Stimulated activated CD8-positive, alpha-beta memory T cell treated with anti-CD3 and anti-CD28 coated beads, Interleukin-4, amount 100 ng/mL, for 1 hour (primary cell): ENCODE measurements at places on chromosomes 3 and 15.
A peak's percentile ranks its signal among the peaks of the same experiment; 100 is the strongest.

DNA sequence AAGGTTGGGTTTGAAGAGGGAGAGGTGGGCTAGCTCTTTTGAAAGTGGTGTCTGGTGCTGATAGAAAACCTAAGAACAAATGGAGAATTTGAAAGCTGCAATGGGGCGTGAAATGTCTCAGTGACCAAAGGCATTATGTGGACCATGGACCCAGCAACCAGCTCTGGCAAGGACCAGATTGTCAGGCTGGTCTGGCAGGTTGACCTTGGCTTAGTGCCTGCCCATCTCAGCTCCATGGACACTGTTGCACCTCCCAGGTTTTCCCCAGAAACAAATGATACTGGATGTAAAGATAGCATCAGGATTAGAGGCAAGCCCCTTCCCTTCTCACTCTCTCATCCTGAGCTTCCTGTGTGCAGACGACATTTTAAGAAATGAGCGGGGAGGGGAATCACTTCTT, 302.9 kb upstream of the LRRFIP2 start:
- DNase-seq: no peak

DNA sequence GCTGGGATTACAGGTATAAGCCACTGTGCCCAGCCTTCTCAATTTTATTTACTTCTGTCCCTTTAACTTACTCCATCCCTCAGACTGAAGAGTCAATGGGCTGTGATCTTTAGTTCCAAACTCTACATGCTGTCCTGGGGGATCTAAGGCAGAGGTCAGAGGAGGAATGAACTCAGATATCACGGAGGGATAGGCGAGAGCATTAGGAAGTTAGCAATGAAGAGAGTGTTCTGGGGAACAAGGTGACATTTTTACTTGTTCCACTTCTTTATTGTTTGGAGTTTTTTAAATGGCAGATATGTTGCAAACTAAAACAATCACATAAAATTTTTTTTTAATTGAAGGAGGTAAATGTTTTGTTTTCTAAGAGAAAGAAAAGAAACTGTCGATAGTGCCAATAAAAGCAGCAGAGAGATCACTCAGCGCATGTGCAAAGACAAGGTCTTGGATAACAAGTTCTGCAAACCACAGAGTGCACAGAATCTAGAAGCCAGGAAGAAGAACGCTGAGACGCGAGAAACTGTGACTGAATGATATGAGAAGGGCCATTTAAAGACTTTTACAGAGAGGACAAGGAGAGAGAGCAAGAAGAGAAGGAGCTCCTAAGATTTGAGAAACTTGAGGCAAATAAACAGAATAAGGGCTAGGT, 10.8 kb upstream of the CA12 start:
- no peak for DNase-seq

DNA sequence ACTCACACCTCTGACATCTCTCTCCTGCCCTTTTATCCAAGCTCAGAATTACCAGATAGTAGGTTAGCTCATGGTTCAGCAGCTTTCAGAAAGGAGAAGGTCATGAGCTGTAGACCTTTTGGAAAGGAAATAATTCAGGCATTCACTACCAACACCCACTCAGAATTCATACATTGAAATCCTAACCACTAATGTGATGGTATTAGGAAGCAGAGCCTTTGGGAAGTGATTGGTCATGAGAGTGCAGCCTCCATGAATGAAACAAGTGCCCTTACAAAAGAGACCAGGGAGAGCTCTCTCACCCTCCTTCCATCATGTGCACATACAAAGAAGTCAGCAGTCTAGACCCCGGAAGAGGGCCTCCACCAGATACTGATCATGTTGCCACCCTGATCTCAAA, 315.8 kb upstream of the CCDC54 start:
- DNase-seq: no peak

DNA sequence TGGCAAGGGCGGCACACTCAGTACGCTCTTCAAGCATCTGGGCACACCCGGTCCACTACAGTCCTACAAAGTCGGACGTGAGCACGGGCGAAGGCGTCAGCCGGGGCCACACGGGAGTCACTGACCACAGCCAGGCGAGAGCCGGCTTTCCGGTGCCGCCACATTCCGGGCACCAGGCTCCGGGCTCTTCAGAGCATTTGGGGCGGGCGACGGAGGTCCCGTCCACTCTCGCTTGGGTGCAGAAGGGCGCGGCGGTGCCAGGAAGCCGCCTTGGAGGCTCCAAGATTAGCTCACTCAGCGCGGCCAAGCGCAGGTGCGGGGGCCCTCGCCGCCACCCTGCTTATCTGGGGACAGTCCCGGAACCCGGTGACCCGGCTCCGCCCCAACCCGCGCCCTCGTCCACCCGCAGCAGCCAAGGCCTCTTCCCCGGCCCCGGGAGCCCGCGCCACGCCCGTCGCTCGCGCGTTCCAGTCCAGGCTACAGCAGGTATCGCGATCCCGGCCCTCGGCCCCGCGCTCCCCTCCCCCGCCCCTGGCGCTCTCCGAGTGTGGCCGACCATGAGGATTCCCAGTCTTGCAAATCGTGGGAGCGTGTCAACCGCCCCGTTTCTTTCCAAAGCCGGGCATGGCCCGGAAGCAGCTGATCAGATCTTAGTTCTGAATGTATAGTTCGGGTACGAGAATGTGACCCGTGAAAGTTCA, at the start of gene ADPRH:
ADPRH (plus strand) TSS at position 127 of the 701 bp plus-strand sequence. CDS start 2,678 bp downstream, outside the sequence.
- peak; percentile 28 for DNase-seq

- no peak for DNase-seq
Observed at GRCh38 chr3:153232851-153233271, 70.8 kb downstream of the RAP2B start.

GRCh38 chr3:116440196-116440595, 5.1 kb downstream of the LSAMP start:
- DNase-seq: no peak

DNA sequence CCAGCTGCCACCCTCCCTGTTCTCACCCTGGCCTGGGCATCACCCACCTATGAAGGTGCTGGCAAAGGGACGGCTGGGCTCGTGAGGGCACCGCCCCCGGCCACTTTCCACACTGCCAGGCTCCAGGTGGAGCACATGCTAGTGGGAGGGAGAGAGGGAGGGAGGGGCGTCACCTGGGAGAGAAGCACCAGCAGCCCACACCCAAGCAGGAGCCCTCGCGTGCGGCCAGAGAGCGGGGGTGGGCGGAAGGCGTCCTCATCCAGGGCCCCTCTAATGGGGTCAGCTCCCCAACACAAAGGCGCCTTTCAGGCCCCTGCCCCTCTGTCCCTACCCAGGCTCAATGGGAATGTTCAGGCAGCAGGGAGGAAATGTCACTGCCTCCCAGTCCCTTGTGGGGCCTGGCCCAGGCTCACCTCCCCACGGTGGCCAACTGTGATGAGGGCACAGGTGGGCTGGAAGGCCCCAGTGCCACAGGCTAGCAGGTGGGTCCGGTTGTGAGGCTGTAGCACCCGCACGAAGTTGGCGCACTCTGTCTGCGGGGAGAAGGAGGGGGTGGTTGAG, 3.1 kb downstream of the SEMA3G start:
- no peak for DNase-seq

DNA sequence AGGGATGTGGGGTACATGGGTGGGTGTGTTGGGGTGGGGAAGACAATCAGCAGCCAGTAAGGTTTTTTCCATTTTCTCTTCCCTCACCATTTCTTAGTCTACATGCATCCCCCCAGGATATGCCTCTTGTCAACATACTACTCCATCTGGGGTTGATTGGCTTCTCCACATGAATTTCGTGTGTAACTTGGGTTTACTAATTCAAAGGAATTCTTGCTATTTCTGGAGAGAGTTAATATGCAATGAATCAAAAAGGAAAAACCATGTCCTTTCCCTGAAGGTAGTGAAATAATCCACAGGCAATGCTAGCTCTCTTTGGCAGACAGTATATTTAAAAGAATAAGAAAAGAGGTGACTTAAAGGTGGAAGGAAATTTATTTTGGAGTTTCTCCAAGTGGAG, 198.4 kb downstream of the EBLN2 start:
- DNase-seq: no peak

- no peak for DNase-seq
Observed at GRCh38 chr3:178370387-178370786, 165.8 kb upstream of the KCNMB2 start.

- DNase-seq: no peak
Observed at GRCh38 chr3:122021811-122022401, at the start of gene ILDR1. Gene ILDR1, minus strand, starts transcription at chr3:122022247. Its CDS starts 170 bp downstream, at chr3:122022077.

DNA sequence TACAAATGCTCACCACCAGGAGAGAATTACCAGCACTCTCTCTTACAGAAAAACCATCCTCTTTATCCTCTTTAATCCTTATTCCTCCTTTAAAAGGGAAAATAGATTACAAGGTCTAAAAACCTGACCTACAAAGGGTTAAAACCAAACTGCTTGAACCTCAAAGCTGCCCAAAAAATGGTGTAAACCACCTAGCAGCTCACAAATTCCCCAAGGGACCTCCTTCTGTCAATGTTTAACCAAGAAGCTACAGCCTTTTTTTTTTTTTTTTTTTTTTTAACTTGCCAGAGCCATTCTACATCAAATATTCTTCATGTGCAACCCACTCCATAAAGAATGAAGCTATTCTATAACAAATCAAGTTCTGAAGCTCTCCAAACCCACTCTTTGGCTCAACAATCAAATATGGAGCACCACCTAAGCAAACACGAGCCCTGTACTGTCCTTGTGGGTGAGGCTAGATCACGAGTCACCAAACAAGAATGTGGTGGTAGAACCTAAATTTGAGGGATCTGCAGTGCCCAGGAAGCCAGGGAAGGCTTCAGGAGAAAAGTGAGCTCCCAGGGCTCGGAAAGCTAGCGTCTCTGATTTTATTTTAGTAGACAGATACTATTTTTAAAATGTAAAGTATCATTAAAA, 20.1 kb downstream of the OSBPL10 start:
- no peak for DNase-seq

GRCh38 chr3:18044971-18045880, 302.8 kb upstream of the TBC1D5 start:
- DNase-seq: no peak

DNA sequence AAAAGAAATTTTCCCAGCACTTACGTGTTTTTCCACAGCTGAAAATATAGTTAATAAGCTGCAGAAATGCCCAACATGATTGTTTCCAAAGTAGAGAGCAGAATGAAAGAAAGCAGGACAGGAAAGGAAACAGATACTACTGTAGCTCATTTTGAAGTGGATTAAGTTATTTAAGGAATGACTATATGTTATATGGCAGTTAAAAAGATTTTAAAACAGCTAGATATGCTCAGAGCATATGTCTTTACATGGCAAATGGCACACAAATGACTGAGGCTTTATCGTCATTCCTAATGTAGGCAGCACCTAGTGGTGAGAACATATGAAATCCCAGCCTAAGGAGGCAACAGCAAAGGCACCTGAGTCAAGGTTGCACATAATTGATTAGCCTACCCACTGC, 106.6 kb upstream of the SEMA6D start:
- no peak for DNase-seq

DNA sequence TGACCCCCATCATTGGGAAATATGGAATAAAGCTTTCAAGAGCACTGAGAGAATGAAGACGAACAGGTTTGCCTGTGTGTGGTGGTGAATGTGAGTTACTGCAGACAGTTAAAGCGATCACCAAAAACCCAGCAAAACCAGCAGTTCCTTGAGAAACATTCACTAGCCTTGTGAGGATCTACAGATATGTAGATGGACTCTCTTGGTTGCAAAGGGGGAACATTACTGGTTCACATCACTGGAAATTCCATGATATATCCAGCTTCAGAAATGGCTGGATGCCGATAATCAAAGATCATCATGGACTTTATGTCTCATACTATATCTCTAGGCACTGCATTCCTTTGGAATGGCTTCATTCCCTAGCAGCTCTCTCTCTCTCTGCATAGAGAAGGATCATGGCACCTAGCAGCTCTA, 10.2 kb upstream of the HERC1 start:
- no peak for DNase-seq

DNA sequence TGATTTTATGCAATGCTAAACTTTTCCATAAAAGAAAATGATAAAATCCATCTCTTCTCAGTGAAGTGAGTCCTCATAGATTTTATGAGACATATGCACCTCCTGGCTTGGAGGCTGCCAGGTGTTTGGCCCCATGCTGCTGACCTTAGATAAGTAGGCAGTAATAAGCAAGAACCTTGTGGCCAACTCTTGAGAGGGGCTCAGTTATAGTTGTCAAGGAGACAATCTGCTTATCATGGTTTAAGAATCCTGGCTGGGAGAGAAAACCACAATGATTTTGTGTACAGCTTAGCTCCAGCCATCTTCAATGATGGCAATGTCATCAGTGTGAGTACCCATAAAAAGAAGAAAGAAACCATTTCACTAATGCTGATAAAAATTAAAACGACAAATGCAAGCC, 252.1 kb downstream of the CPNE4 start:
- no peak for DNase-seq

GRCh38 chr3:42556089-42556632, 25.6 kb downstream of the SEC22C start:
- DNase-seq: no peak

GRCh38 chr15:96207377-96208006, 123.0 kb upstream of the NR2F2 start:
- DNase-seq: no peak

DNA sequence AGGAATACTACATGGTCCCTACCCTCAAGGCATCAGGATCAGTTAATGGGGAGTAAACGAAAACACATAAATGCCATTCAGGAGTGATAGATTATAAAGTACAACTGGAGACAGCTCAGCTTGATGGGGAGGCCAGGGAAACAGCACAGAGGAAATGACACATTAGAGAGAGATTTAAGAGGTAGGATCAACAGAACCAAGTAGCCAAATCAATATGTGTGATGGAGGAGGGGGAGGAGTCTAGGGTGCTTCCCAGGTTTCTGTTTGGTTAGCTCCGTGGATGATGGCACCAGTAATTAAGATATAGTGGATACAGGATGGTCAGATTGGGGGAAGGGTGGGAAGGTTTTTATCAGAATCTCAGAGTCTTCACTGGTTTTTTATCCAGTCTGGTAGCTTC, 229.5 kb upstream of the ROPN1 start:
- DNase-seq: no peak

DNA sequence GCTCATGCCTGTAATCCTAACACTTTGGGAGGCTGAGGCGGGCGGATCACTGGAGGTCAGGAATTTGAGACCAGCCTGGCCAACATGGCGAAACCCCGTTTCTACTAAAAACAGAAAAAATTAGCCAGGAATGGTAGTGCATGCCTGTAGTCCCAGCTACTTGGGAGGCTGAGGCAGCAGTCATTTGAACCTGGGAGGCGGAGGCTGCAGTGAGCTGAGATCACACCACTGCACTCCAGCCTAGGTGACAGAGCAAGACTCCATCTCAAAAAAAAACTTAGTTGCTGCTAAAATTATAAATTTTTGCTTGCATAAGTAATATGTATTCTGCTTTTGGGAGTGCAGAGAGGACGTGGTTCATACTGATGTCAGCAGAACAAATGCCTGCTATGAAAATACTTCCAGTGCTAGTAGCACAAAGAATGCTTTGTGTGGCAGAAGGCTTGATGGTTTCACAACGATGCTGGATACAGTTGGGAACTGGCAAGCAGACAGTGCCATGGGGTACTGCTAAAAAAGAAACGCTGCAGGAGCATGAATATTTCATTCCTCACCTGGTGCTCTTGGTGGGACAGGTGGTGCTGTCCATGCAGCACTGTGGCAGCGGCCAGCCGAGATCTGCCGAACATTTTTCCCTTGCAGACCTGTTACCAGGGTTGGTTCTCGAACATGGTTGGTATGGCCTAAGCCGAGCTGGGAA, 31.1 kb downstream of the FBXL22 start:
- DNase-seq: no peak

- no peak for DNase-seq
Observed at GRCh38 chr3:163812006-163812405, 1266.3 kb downstream of the SI start.

- DNase-seq: no peak
Observed at GRCh38 chr3:146817704-146818103, 212.6 kb upstream of the PLSCR5 start.

GRCh38 chr3:23612296-23612891, 193.4 kb upstream of the UBE2E1 start:
- DNase-seq: no peak

GRCh38 chr3:152511904-152512303, 243.2 kb downstream of the MBNL1 start:
- DNase-seq: no peak
